ENCODE measurements at places on chromosomes 1 and 21.

GRCh38 chr1:72946903-72947499, 664.7 kb upstream of the NEGR1 start:
- no peak for DNase-seq

- no peak for DNase-seq
These were observed 3.3 kb downstream of the CAPN2 start for GRCh38 chr1:223715604-223716172.

GRCh38 chr1:28365864-28366263, 3.7 kb upstream of the PHACTR4 start:
- DNase-seq, result no peak

DNA sequence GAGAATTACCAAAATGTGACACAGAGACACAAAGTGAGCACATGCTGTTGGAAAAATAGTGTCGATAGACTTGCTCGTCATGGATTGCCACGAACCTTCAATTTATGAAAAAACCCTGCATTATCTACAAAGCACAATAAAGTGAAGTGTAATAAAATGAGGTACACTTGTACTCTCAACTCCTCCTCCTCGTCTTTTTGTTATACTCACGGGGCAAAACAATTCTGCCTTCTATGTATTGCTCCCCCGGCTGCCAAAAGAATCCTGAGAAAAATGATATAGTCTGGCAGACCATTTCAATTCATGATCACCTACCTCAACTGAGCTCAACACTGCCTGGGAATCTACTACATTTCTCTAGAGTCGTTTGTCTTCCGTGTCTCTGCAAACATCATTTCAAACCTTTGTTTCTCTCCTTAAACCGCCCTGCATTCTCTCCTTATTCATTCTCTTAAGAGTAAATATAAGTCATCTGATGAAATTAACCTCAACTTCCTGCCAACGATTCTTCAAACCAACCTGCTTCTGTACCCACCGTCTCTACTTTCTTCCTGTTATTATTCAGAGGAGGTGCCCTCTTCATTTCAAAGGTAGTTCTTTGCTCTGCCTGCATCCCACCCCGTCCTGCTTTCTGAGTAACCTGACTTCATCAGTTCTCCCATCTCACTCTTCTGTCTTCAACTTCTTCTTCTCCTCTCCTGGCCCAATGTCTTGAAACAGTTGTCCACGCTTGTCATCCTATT, 12.9 kb upstream of the IL19 start:
- no peak for DNase-seq

- DNase-seq, result no peak
These were observed 27.3 kb upstream of the RGS13 start for GRCh38 chr1:192608671-192609070.

GRCh38 chr1:199356561-199356960, 670.9 kb upstream of the NR5A2 start:
- no peak for DNase-seq

Measured in ELR (cell line).